ENCODE measurements at places on chromosomes 5 and 9. TPM values are rescaled to one million over a fixed set of nuclear protein-coding genes. Genes with fewer than 3 reads are reported as not detected.

- no peak for DNase-seq
Observed at GRCh38 chr5:179304871-179305270, 40.4 kb downstream of the ADAMTS2 start.

DNA sequence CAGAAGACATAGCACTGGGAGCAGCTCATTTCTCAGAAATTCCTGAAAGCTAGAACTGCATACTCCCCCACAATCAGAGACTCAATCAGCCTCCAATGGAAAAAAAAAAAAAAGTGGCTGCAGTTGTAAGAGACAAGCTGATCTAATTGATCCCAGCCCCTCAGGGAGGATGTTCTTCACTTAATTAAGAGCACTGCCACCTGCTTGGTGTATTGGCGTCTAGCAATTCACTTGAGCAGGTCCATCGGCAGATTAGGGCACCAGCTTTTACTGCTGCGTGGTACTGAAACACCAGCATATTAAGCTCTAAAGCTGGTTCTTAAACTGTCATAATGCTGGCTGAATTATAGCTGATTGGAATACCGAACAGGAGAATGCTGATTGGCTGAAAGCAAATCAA is 1890.1 kb upstream of the WWC1 start:
- no peak for DNase-seq

DNA sequence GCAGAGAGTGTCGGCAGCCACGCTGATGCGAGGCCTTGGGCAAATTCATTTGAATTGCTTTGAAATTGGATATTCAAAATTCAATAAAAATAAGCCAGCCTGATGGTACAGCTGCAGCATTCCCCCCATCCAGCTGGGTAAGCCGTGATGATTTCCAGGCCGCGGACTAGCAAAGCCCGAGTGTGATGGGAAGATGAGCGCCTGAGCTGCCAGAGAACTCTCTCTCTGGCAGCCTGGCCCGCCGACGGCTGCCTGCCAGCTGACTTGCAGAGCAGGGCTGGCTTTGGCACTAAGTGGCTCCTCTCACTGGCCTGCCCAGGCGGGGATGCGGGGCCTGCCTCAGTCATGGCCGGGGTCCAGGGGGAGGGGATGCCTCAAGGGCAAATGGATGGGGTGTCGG is 268.3 kb upstream of the WWC1 start:
- no peak for DNase-seq

Gene SPATA6L
- 13.6 TPM for total RNA-seq

- DNase-seq: no peak
Observed at GRCh38 chr9:134553996-134554372, 87.6 kb upstream of the COL5A1 start.

Gene FCN2
- total RNA-seq: not detected

DNA sequence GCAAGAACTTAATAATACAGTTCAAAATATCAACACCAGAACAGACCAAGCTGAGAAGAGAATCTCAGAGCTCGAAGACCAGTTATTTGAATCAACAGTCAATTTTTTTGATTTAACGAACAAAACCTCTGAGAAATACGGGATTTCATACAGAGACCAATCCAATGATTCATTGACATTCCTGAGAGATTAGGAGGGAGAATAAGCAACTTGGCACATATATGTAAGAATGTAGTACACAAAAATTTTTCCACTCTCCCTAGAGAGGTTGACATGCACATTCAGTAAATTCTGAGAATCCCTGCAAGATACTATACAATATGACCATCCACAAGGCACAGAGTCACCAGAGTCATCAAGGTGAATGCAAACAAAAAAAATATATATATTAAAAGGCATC is 1577.3 kb upstream of the C9orf72 start:
- DNase-seq: no peak

GRCh38 chr5:125549322-125549911 is 803.0 kb upstream of the ZNF608 start:
- DNase-seq: no peak

- DNase-seq: no peak
Observed at GRCh38 chr5:150703762-150704161, 2.9 kb upstream of the RBM22 start.

Gene C5orf58
- total RNA-seq: not detected

- no peak for DNase-seq
Observed at GRCh38 chr5:180790020-180790419, 12.6 kb downstream of the MGAT1 start.

GRCh38 chr5:54610197-54610944 is 92.8 kb downstream of the SNX18 start:
- DNase-seq: no peak

GRCh38 chr9:35754264-35754663 is at the start of gene MSMP:
MSMP (minus strand) TSS chr9:35754276; CDS start chr9:35754129, 147 bp downstream.
- DNase-seq: no peak

GRCh38 chr9:77848897-77849296 is 182.7 kb downstream of the GNAQ start:
- DNase-seq: peak; percentile 74

Gene GARIN3
- not detected for total RNA-seq

DNA sequence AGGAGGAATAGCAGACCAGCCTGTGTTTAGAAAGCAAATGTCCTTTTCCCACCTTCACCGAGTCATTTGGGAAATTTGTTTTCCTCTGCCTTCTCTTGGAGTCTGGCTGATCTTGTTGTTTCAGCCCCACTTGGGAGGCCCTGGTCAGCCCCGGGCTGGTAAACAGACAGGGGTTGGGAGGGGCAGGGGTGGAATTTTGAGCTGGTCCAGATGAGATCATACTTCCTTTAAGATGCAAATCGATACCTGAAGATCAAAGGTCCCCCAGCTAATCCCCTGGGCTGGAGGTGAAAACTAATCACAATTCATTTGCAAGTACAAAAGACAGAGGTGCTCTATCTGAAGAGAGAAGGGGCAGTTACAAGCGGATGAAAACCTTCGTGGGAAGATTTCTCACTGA is 118.4 kb downstream of the PAPPA start:
- DNase-seq: no peak

Gene ACOT12
- total RNA-seq: 0.55 TPM

Gene MOB3B
- total RNA-seq: 2.0 TPM

DNA sequence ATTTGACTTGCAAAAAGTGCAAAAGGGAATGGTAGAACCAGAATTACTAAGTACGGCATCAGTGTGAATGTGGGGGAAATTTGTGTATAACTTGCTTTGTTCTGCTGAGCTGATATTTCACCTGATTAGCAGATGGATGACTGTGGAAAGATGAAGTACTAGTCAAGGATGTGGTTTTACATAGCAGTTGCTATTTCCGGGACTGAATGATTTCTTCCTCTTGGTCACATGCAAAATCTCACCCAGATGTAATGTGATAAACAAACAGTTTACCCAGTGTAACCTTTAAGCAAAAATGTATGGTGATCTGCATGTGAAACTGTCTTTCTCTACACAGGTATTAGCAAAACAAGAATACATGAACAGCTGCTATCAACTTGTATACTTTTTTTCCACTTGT is 46.1 kb downstream of the DCP2 start:
- DNase-seq: no peak

DNA sequence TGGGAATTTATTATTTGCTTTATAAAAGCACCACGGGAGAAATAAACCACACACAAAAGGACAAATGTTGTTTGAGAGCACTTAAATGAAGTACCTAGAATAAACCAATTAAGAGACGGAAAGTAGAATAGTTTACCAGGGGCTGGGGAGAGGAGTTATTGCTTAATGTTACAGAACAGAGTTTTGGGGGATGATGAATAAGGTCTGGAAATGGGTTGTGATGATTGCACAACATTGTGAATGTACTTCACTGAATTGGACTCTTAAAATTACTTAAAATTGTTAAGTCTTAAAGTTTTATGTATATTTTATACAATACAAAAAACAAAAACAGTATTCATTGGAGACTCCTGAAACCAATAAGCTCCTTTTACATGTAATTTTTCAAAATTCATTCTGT is 1.5 kb downstream of the ZBTB43 start:
- DNase-seq: no peak

GRCh38 chr5:171386006-171386671 is 1.5 kb upstream of the NPM1 start:
- no peak for DNase-seq

- DNase-seq: no peak
Observed at GRCh38 chr9:111959468-111960359, 63.1 kb downstream of the UGCG start.

DNA sequence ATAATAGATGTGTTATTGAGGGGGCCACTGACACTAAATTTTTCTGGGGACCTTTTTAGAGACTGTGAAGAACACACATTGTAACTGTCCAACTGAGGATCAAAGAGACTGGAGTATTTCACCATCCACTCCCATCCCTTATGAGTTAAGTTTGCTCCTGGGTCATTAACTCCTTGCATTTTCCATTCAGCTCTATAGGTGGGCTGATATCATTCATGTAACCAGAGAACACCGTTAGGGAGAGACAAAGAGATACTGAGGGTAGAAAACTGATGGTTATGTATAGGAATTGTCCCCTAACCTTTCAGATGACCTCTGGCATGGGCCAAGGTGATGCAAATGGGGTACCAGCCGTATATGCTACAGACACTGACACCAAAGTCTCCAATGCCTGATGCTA is 142.4 kb upstream of the TLR4 start:
- no peak for DNase-seq

- no peak for DNase-seq
Observed at GRCh38 chr9:129137292-129138143, 26.3 kb downstream of the PTPA start.

Gene MARCHF11
- total RNA-seq: not detected

GRCh38 chr5:112604732-112605630 is 132.7 kb upstream of the APC start:
- no peak for DNase-seq

GRCh38 chr9:21579247-21579671 is 97.1 kb upstream of the IFNE start:
- DNase-seq: no peak

DNA sequence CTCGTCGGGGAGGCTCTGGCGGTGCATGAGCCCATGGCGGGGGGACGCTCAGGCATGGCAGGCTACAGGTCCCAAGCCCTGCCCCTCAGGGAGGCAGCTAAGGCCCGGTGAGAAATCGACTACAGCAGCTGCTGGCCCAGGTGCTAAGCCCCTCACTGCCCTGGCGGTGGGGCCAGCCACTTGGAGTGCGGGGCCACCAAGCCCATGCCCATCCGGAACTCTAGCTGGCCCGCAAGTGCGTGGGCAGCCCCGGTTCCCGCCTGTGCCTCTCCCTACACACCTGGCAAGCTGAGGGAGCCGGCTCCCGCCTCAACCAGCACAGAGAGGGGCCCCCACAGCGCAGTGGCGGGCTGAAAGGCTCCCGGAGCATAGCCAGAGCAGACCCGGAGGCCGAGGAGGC is 1896.9 kb upstream of the CDH6 start:
- DNase-seq: no peak

DNA sequence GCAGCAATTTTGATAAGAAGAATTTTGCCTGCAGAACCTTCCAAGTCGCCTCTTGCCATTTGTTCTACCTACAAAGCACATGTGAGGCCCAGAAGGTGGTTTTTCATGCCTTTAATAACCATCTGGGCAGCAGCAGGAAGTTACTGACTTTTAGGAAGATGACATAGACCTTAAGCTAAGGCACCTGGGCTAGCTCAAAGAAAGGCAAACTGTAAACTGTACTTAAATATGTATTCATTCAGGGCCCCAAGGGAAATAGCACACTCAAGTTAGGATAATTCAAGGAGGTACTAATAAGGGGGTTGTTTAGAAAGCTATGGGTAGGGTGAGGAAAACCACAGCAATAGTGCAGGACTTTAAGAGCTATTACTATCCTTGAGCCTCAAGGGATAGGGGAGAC is 57.3 kb upstream of the HSPB3 start:
- DNase-seq: no peak

- DNase-seq: no peak
Observed at GRCh38 chr5:3905031-3905430, 309.4 kb downstream of the IRX1 start.

GRCh38 chr9:73121375-73121935 is 30.2 kb upstream of the ANXA1 start:
- no peak for DNase-seq

GRCh38 chr9:33172256-33173238 is 5.4 kb upstream of the B4GALT1 start:
- DNase-seq: no peak

Gene FAM78A
- total RNA-seq: 15.9 TPM

- no peak for DNase-seq
Observed at GRCh38 chr9:15139469-15139868, 167.5 kb downstream of the TTC39B start.

DNA sequence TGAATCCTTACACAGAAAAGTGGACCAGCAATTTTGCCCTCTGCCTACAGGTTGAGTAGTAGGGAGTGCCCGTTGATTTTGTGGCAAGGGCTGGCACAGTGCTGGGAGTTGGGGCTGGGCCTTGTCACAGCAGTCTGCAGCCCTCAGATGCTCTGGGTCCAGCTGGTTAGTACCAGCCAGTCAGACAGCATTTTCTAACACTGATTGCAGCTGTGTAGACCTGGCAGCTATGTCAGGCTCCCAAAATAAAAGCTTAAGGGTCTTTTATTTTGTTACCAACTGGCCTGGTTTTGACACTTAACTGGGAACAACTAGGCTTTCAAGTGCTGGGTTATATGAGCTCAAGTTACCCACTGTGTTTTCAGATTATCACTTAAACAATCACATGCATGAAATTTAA is 57.7 kb downstream of the MAT2B start:
- no peak for DNase-seq

DNA sequence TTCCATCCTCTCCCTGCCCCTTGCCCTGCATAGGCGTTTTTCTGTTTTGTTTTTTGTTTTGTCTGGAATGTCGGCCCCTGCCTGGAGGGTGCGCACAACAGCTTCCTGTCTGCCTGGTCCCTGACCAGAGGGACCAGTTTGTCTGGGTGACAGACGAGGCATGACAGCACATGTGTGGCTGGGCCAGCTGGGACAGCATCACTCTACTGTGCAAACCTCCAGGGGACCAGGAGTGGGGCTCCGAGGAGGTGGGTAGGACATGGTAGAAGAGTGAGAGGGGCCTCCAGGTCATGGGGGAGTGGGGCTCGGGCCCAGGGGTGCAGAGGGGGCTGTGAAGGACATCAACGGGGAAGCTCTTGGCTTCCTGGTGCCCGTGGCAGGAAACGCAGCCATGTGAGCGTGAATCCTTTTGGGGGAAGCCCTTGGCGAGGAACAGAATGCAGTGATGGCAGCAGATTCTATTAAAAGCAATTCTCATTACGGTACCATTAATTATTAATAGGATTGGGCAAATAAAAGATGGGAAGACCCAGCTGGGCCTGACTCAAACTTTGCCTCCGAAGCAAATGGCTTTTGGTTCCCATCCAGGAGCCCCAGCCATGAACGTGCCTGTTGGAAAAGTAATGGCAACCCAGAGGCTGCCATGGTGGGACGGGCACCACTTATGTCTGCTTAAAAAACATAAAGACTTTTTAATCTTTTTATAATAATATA is 184.4 kb upstream of the IER5L start:
- DNase-seq: no peak

Gene ANKRD34B
- not detected for total RNA-seq

GRCh38 chr5:43622074-43622473 is 19.1 kb downstream of the NNT start:
- DNase-seq: no peak

DNA sequence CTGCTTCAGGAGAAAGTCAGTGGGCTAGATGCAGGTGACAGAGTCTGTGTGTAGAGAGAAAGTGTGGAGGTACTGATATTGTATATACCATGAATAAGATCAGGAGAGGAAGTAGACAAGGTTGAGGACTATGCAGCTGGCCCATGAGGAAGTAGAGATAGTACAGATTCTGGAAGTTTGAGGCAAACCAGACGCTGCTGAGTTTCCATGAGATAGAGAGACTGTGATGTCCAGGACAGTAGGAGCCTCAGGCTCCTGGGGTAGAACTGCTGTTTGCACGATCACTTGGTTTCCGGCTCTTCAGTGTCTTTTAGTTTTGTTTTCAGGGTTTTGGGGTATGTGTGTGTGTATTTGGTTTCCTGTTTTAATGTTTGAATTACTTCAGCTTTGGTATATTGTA is 13.6 kb downstream of the OTULINL start:
- no peak for DNase-seq

All from uterus (tissue), 4 donors.